ENCODE measurements at places on chromosomes 1 and 21.

DNA sequence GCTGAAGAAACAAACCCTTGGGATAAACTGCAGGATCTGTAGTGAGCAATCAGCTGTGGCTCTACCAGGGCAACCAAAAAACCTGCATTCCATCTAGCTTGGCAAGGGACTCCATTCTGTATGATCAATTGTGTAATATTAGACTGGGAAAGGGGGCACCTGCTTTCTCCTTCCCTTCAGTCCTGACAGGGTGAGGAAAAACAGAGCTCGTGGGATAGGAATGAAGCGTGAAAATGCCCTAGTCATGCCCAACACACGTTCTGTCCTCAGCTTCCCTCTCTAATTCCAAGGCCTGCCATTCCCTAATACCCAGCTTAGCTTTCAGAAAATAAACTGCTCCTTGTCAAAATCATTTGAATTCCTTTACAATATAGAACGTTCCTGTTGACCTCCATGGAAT is 442.3 kb downstream of the PLPP3 start:
- DNase-seq: no peak

- DNase-seq: peak; percentile 46
Measured at GRCh38 chr1:246784621-246785493, 60.6 kb downstream of the SCCPDH start.

DNA sequence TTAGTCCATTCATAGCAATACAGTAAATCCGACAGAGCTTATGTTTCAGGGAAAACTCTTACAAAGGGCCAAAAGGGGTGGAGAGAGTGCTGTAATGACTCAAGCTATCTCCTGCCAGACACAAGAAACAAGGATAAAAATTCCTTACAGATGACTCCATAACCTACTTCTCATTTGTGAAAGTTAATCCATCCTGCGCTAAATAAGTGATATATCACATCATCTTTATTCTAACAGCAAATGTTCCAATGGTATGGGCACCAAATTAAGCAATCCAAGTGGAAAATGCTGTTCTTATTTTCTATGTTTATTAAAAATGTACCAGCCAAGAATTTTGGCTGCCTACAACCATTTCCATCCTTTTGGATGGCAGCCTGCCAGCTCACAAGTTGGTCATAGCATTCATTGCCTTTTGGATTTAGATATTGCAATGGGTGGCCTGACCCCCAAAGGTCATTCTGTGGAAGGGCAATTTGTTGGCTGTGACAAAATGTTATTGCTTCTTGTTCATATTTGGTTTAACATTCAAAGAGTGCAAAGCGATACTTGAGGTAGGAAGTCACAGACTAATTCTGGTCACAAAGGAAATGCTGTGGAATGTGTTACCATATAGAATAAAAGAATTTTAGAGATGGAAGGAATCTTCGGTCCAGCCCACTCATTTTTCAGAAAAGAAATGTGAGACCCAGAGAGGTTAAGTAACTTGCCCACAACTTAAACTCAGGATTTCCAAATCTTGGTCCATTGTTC is 2.8 kb upstream of the ENAH start:
- no peak for DNase-seq

- peak; percentile 38 for DNase-seq
Measured at GRCh38 chr21:26070822-26071425, 99.6 kb downstream of the APP start.

DNA sequence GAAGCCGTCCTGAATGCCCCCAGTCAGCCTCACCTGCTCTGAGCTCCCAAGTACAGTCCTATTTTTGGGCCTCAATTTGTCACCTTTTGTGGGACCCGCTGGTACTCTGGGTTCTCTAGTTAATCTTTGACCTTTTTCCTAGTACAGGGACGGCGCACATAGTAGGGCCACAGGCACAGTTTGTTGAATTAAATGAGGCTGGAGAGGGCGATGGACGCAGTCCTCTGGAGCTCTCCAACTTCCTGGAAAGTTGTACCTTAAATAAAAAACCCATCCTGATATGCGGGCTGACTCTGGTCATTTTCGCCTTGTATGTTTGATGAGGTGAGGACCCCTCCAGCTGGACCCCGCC is 4.8 kb downstream of the FAM110D start:
- no peak for DNase-seq

GRCh38 chr21:40490408-40490807 is 356.6 kb downstream of the DSCAM start:
- DNase-seq: no peak

DNA sequence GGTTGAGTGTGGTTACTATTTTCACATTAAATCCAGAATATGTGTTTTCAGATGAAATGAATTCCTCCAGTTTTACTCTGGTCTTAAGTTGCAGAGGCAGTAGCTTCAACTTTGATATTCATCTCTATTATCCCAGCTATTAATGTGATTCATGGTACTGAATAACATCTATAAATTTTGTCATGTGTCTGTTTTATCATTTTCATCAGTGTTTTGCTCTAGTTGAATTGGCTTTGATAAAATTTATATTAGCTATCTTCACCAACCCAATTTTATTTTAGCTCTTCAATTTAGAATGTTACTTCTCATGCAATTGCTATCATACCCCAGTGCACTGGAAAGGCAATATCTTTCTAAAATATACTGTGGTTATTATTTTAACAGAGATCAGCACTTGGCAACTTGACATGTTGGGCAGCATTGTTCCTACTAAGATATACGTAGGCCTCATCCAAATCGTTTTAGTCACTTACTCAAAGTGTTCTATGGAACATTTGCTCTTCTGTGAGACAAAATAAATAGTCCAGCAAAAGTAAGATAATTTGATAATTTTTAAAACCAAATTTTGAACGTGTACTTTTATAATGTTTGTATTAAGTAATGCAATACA is 184.3 kb downstream of the NCAM2 start:
- DNase-seq: no peak

GRCh38 chr1:94528299-94528698 is 13.3 kb downstream of the F3 start:
- no peak for DNase-seq

DNA sequence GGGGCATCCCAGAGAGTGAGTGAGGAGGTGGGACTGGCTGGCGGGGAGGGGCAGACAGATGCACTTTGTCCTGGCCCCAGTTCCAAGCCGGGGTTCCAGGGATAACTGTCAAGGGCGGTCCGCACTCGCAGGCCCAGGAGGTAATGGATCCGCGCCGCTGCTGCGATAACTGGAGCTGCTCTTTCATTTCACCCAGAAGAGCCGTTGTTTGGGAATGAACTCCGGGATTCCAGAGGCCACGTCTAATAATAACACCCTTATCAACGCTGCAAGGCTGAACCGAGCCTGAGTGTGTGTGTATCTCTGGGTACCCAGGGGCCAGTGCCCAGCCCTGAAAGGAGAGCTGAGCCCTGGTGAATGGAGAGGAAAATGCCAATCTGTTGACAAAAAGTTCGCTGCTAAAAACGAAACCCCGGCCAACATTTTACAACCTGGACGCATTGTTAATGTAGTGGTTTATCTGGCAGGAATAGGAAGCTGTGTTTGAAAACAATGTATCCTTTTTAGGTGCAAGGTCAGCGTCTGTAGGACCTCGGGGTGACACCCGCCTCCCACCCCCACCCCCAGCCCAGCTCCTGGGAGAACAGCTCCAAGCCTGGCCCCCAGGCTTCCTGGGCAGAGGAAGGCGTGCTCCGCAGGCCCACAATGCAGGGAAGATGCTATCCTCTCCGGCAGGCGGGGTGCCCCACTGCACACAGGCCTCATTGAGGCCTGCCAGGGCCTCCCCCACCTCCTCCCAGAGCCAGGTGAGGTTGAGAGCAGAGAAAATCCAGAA is 119.7 kb downstream of the PROX1 start:
- no peak for DNase-seq

Data from activated naive CD8-positive, alpha-beta T cell treated with anti-CD3 and anti-CD28 coated beads, Interleukin-2, amount 10 ng/mL, durations not matched to agents 7 days and 5 days (primary cell).